Upper lobe of right lung (tissue), 1 donor: ENCODE measurements at places on chromosomes 3 and 15.

- H3K27me3 ChIP-seq: no peaks in the 10 kb centered on the region
- H3K27ac ChIP-seq: no peak overlapping the region
- no peak for DNase-seq
- H3K36me3 ChIP-seq: no peaks in the 10 kb centered on the region
These were observed 8.8 kb upstream of the LCTL start for GRCh38 chr15:66574596-66574950.

- no peak overlapping the region for H3K4me3 ChIP-seq
- H3K4me1 ChIP-seq: peaks cover 9% of the 10 kb centered on the region
- DNase-seq: no peak
- no peaks in the 10 kb centered on the region for H3K27me3 ChIP-seq
- H3K36me3 ChIP-seq: no peaks in the 10 kb centered on the region
These were observed 14.1 kb downstream of the SLMAP start for GRCh38 chr3:57770009-57770827.

GRCh38 chr3:120469440-120469839 lies 18.6 kb upstream of the FSTL1 start:
- no peaks in the 10 kb centered on the region for H3K36me3 ChIP-seq
- no peak for DNase-seq
- H3K4me1 ChIP-seq: no peaks in the 10 kb centered on the region
- no peaks in the 10 kb centered on the region for H3K27me3 ChIP-seq
- no peak overlapping the region for H3K4me3 ChIP-seq

- no peak overlapping the region for H3K4me3 ChIP-seq
- no peaks in the 10 kb centered on the region for H3K4me1 ChIP-seq
- H3K27me3 ChIP-seq: no peaks in the 10 kb centered on the region
- H3K36me3 ChIP-seq: peaks cover 46% of the 10 kb centered on the region
- H3K27ac ChIP-seq: no peak overlapping the region
- no peak for DNase-seq
These were observed 17.6 kb downstream of the ELP6 start for GRCh38 chr3:47495886-47496285.

- H3K36me3 ChIP-seq: no peaks in the 10 kb centered on the region
- no peak for DNase-seq
- no peaks in the 10 kb centered on the region for H3K27me3 ChIP-seq
- H3K27ac ChIP-seq: no peak overlapping the region
These were observed 145.3 kb upstream of the DNAJC19 start for GRCh38 chr3:181134873-181135272.

DNA sequence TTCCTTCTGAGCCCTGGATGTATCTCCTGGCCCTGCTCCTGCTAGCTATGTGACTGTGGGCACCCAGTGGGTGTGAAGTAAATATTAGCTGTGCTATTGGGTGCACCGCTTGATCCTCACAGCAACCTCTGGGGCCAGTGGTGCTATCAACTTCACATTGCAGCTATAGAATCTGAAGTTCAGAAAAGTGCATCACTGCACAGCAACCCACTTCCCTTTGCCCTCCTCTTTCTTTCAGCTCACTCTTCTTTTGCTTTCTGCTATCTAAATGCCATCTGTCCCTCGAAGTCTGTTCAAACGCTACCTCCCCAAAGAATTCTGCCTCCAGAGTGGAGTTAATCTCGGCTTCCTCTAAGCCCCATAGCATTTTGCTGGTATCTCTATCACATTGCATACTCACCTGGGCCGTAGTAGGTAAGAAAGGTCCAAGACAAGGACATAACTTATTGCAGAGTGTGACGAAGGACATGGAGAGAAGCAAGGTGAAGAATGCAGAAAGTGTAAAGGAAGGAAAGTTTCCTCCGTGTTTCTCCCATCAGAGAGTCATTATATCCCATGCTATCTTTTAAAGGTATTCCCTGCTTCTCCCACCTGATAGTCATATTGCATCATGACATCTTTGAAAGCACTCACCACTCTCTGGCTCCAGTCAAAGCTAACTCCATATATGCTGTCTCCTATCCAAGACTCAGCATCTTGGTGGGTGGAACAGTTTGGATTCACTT lies 57.1 kb upstream of the BCL6 start:
- H3K27me3 ChIP-seq: no peaks in the 10 kb centered on the region
- no peaks in the 10 kb centered on the region for H3K36me3 ChIP-seq
- H3K27ac ChIP-seq: no peak overlapping the region

DNA sequence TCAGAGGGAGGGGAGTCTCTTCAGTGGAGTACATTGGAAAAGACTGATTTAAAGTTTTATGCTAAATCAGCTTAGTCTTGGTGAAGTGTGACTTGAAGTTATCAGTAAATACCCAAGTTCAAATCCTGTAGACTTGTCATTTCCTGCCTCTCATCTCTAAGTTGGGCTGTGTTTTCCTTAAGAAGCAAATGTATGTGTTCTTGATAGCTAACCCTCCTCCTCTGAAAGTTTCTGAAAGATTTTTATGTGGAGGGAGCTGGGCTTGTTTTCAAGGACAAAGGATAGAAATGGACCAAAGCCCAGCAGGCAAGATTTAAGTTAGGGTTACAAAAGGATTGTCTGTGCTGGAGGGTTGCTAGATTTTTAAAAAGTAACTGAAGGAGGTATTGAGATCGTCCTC lies 4.2 kb downstream of the MAPKBP1 start:
- H3K27me3 ChIP-seq: no peaks in the 10 kb centered on the region
- H3K36me3 ChIP-seq: no peaks in the 10 kb centered on the region
- no peak overlapping the region for H3K27ac ChIP-seq
- DNase-seq: no peak

- no peaks in the 10 kb centered on the region for H3K27me3 ChIP-seq
- no peak overlapping the region for H3K27ac ChIP-seq
- H3K4me3 ChIP-seq: no peak overlapping the region
These were observed 464.5 kb upstream of the TGFBR2 start for GRCh38 chr3:30141927-30142326.
